ENCODE measurements at places on chromosomes 5 and 9.

DNA sequence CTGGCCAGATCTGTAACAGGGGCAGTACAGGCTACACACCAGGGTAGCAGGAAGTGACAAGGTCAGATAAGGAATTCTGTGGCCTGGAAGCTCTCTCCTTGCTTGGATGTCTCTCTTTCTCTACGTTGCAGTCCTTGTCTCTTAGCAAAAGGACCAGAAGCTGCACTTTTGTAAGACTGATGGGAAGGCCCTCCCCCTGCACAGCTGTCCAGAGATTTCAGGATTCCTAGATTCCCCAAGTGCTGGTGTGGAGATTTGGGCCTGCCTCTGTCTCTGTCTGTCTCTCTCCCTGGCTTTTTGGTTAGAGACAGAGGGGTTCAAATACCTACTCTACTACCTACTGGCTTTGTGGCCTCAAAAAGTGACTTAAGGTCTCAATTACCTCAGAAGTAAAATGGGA lies 10.0 kb upstream of the CNTFR start:
- DNase-seq, result no peak

DNA sequence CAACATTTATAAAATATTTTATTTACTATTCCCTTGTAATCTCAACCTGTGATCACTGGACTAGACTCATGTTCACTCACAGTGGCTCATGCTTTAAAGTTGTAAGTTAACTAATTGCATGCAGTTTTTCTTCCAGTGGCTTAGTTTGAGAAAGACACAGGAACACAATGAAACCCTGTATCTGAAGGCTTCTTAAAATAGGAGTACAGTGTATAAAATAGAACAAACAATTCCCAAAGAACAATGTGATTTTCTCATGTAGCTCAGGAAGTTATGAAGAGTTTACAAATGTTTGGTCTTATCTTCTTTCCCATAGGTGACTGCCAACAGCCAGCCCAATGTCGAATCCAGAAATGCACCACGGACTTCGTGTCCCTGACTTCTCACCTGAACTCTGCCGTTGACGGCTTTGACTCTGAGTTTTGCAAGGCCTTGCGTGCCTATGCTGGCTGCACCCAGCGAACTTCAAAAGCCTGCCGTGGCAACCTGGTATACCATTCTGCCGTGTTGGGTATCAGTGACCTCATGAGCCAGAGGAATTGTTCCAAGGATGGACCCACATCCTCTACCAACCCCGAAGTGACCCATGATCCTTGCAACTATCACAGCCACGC lies 5.9 kb downstream of the RGMB start:
- no peak for DNase-seq

DNA sequence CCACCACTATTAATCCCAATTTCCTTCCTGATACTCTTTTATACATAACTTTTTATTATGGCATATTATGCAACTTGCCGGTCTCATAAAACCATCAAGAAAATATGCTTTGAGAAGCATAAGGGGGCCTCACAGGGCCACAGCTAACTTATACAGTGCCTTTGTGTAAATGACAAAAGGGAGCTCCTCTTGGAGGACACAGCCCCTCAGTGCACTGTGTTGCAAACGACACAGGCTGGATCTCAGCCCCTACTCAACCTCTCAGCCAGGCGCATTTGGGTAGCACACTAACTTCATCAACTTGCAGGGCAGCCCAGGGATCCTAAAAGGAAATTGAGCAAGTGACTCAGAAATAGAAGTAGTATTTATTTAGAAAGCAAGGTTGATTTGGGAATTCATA lies 35.4 kb downstream of the RIGI start:
- DNase-seq, result no peak

DNA sequence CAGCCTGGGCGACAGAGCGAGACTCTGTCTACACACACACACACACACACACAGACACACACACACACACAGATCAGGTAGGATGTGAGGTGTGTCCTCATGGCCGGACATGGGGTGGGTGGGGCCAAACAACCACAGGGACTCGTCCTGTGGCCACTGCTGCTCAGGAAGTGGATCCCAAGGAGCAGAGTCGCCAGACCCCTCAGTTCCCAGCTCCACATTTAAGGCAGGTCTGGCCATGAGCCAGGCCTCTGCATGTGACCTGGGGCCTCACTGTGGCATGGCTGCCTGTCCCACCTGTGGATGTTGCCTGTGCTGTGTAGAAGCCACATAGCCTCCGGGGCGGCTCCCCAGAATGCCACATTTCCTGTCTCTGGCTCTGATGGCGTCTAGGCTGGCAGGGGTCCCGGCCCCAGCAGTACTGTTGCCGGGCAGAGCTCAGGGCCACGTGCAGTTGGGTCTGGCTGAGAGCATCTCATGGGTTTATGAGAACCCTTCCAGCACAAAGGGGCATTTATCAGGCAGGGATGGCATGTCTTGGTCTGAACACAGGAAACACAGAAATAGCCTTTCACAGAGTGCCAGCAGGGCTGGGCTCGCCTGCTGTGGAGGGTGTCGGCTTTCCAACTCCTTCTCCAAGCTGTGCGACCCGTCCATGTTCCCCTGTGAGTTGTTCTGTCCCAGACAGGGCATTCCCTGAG lies 9.9 kb upstream of the NINJ1 start:
- no peak for DNase-seq

- DNase-seq, result no peak
Observed at GRCh38 chr5:133664422-133664821, 52.1 kb upstream of the FSTL4 start.

- no peak for DNase-seq
Observed at GRCh38 chr5:61332851-61333320, 828 bp downstream of the ZSWIM6 start.

GRCh38 chr9:33133186-33133585 lies 34.0 kb downstream of the B4GALT1 start:
- no peak for DNase-seq

- no peak for DNase-seq
Observed at GRCh38 chr5:160198841-160199409, 30.4 kb upstream of the FABP6 start.

DNA sequence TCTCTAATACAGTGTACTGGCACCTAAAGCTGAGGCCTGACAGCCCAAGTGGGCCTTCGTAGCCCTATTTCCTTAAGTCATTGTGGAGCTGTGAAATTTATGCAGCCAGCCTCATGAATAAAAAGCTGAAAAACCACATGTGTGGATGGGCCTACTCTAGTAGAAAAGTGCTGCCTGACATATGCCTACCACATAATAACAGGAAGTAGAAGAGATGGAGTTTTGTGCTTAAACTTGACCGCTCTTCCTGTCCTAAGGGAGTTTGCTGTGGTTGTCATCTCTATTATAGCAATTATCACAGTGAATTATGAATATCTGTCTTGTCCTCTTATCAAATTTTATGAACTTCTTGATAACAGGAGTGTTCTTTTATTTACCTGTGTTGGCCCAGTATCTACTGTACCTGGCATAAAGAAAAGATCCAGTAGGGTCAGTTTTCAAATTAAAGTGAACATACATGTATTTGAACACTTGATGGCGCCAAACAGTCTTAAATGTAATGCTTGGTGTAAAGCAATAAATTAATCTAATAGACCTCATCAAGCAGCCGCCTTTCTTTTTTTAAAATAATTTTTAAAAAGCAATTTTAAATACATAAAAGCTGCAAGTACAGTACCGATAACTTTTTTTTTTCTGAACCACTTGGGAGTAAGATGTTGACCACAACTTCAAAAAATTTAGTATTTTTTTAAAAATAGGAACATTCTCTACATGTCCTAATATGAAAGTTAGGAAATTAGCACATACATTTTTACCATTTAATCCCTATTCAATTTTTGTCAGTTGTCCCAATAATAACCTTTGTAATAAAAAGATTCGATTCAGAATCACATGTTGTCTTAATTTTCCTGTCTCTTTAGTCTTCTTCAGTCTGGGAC lies 51.0 kb downstream of the FKTN start:
- DNase-seq, result peak; percentile 11

DNA sequence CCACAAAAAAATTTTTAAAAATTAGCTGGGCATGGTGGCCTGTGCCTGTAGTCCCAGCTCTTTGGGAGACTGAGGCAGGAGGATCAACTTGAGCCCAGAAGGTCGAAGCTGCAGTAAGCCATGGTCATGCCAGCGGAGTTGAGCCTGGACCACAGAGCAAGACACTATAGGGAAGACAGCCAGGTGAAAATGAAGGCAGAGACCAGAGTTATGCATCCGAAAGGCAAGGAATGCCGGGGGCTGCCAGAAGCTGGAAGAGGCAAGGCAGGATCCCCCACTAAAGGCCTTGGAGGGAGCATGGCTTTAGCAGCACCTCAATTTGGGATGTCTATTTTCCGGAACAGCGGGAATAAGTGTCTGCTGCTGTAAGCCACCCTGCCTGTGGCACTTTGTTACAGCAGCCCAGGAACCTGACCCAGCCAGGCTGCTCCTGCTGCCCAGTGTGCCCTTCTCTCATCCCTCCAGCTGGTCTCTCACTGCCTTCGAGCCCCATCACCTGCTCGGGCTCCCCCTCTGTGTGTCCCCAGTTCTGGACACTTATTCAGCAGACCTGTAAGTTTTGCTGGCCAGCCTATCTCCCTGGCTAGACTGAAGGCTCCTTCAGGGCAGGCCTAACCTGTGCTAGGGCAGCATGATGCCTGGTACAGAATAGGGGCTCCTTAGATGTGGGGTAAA lies 16.8 kb upstream of the JADE2 start:
- no peak for DNase-seq

DNA sequence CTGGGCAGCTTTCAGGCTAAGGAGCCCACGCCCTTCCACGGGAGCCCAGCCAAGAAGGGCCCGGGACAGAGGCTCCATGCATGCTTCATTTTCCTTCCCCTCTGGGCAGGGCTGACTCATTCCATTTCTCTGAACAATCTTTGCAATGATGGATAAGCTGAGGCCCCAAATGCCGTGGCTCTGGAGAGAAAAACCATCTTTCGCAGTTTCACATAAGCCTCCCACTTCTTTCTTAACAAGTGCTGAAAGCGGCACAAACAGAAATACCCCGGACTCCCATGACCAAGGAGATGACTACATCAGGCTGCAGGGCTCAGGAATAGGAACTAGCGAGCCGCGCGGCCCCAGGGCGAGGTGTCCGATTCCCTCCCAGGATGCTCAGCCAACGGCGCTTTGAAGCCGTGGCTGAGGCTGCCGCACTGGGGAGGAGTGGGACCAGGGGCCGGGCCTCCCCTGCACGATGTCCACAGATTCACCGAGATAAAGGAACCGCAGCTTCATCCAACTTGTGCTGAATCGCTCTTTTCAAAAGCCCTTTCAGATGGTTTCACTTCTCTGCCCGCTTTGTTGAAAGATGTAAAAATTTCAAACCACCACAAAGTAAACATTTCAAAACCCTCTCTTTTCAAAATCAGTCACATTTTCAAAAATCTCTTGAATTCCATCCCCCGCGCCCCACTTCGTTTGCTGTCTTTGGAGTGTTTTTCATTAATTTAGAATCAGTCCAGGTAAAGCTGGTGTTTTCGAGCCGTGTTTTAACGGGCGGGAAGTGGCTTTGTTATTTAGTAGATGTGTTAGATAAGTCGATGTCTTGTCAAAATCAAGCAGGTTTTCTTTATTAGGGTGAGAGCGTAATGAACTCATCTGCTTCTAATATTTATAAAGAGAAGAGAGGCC lies 96.5 kb upstream of the LMX1B start:
- DNase-seq, result no peak

DNA sequence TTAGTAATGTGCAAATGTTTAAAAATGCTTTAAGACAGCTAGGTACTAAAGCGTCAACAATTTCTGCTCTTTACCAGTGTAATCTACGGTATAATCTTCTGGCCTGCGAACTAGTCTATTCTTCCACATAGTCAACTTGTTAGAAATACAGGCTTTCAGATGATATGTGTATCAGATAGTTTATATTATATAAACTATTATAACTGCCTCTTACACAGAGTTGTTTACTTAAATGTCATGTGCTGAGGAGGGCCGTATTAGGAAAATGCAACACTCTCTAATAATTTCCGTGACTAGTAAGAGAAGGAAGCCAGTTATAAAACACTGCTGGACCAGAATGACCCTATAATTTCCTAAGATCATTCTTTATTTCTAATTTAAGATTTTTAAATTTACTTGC lies 63.6 kb downstream of the WDR41 start:
- no peak for DNase-seq

- no peak for DNase-seq
Observed at GRCh38 chr9:112731971-112732370, 14.1 kb upstream of the INIP start.

GRCh38 chr5:118211606-118212005 lies 776.7 kb downstream of the DTWD2 start:
- no peak for DNase-seq

DNA sequence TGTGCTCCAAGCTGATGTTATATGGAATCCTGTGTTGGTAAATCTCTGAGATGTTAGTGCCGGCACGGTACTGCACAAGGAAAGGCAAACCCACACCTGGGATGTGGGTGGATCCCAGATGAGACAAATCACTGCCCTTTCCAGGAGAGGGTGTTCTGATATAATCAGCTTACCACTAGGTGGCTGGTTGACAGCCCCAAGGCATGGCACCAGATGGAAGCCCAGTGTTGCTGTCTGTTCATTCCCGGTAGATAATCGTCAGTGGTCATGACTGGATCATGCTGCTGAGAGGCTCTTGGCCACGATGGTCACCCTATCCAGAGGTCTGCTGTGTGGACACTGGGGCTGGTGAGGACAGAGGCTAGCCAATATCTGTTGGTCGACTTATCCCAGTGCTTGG lies 184.0 kb downstream of the CACNA1B start:
- DNase-seq, result no peak

DNA sequence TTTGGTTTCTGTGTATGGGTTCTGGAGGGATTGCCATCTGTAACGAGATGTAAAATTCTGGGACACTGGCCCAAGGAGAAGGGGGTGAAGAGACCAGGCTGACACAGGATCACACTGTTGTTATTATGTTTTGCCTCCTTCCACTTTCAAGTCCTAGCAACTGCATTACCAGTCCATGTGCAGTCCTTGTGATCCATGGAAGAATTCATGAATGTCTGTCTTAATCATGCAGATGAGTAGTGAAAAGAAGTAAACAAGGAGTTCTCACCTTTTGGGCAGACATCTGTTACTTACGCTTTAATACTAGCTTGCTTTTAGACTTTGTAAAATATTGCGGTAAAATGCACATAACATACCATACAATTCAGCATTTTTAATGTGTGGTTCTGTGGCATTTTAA lies 18.3 kb downstream of the MEGF10 start:
- DNase-seq, result no peak

DNA sequence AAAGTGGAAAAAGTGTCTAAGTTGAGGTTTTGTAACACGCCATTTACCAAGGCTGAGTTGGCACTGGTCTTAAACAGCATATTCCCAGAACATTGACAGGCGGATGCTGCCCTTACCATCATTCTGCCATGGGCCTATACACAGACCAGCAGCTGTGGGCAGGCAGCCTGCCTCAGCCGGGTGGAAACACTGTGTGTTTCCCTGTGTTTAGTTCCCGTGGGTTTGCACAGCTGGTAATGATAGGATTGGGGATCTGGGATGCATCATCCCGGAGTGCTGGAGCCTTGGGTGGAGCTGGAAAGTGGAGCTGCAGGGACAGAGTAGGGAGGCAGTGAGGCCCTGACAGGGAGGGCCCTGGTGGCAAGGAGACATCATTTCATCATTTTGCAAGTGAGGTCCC lies 5.5 kb upstream of the FGD3 start:
- DNase-seq, result no peak

DNA sequence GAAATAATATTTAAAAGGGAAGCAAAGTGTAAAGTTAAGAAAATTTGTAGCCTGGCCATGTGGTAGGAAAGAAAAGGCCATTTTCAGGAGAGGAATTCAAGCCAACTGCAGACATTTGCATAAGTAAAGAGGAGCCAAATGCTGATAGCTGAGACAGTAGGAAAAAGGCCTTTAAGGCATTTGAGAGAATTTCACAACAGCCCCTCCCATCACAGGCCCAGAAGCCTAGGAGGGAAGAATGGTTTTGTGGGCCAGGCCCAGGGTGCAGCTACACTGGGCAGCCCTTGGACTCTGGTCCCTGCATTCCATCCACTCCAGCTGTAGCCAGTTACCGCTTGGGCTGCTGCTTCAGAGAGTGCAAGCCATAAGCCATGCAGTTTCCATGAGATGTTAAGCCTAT lies 1556.8 kb downstream of the EFNA5 start:
- DNase-seq, result no peak
